Cerebellar nuclear complex (tissue), 1 donor: ENCODE measurements at places on chromosomes 1 and 21.

- DNase-seq, result no peak
These were observed 163.6 kb upstream of the ARHGEF16 start for GRCh38 chr1:3290915-3291314.

DNA sequence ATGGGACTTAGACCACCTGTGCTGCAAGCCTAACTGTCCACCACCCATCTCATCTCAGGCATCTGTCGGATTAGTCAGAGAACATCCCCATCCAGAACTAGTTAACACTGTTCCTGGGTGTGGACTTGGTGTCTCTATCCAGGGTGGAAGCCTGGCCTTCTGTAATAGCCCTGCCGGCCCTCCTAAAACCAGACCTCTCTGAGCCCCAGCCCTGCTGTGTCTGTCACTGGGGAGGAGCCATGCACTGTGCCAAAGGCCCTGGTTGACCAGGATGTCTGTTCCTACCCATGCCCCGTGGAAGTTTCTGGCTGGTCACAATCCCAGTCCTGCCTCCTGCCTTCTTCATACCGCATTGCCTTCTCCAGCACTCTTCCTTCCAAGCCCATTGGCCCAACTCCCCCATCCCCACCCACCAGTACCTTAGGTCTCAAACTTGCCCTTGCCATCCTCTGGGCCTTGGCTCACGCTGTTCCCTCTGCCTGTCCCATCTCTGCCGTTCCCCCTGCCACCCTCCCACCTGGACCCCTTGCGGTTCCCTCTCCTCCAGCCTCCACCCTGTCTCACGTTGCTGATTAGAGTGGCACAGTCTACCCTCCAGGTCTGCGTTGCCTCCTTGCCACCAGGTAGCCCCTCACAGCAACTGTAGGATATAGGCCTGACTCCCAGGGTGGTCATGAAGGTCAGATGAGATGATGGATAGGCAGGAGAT is 105.6 kb downstream of the EPHB2 start:
- no peak for DNase-seq

- no peak for DNase-seq
These were observed 133.0 kb downstream of the ITSN1 start for GRCh38 chr21:33775100-33775828.

DNA sequence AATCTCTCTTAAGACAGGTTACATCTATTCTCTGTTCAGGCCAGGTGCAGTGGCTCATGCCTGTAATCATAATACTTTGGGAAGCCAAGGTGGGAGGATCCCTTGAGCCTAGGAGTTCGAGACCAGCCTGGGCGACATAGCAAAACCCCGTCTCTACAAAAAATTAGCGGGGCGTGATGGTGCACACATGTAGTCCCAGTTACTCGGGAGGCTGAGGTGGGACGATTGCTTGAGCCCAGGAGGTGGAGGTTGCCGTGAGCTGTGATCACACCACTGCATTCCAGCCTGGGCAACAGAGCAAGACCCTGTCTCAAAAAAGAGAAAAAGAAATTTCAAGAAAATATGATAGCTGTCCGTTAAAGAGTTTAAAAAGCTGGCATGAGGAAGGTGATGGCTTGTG is 43.0 kb downstream of the UBE4B start:
- DNase-seq, result no peak

- no peak for DNase-seq
These were observed 19.7 kb upstream of the LMX1A start for GRCh38 chr1:165376041-165376810.

GRCh38 chr1:67342076-67342890 is 34.6 kb downstream of the IL12RB2 start:
- no peak for DNase-seq

GRCh38 chr1:232111611-232112010 is 485.0 kb downstream of the DISC1 start:
- DNase-seq, result no peak

GRCh38 chr1:71967670-71968069 is 314.7 kb downstream of the NEGR1 start:
- DNase-seq, result no peak

GRCh38 chr21:31974454-31974985 is 101.7 kb downstream of the HUNK start:
- DNase-seq, result no peak

GRCh38 chr1:232765542-232765941 is 39.7 kb upstream of the MAP10 start:
- no peak for DNase-seq

GRCh38 chr1:81414488-81415015 is 386.2 kb upstream of the ADGRL2 start:
- no peak for DNase-seq

- no peak for DNase-seq
These were observed 363.7 kb downstream of the SETD4 start for GRCh38 chr21:35696644-35697043.

DNA sequence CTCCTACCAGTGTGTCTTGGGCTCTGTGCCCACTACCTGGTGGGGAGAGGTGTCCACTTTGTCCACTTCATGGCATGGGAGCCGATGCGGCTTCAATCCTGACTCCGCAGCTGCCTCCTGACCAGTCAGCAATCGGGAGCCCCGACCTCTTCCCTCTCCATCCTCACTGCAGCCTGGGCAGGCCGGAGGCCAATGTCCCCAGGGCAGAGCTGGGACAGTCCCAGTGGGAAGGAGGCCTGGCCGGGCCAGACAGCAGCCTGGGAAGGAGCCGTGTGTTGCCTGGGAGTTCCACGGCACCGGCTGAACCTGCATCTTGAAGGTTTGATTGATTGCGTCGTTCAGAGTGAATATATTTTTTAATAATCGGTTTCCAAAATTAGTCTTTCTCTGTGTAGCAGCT is 330.9 kb upstream of the VAMP3 start:
- no peak for DNase-seq
